ENCODE measurements at places on chromosomes 3 and 15.
A peak's percentile ranks its signal among the peaks of the same experiment; 100 is the strongest.

GRCh38 chr3:13245615-13245978 lies 172.4 kb upstream of the IQSEC1 start:
- no peak for DNase-seq

DNA sequence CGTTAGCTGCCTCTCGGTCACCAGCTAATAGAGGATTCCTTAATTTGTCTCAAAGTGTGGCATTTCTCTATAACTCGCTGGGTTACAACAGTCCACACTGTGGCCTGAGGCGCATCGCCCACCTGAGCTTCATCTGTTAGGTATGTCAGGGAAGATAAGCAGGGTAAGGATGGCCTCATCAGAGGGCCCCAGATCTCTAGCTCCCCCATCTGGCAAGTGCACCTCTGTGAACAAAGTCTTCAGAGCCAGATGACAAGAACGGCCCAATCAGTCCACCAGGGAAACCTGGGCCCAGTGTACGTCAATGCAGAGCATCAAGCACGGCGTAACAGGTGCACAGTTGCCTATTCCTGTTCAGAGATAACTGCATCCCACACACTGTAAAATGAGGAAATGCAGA lies 23.2 kb downstream of the FRG2C start:
- DNase-seq = no peak

DNA sequence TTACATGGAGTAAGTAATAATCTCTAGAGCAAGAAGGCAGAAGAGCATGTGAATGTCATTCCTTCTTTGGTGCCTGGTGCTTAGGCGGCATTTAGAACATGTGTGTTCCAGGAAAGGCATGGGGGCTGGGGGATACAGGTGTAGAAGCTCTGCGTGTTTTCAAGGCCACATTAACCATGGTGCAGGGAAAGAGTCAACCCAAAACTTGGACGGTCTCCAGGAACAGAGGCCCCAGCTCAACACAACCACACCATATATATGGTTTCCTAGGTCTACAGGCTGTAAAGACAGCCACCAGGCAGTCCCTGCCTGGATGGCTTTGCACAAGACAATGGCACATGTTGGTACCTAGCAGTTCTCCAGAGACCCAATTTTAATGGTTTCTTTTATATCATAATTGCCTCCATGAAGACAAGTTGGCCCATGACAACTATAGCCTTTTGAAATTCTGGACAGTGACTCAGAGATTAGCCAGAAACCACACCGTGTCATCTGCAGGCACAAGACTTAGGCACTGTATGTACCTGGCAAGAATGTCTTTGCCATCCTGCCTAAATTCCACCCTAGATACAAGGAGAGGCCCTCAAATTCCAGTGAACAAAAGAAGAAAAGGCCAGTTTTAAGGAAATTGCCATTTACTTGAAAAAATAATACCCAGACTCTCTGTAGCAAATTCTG lies 25.0 kb upstream of the DGKG start:
- DNase-seq = no peak

- DNase-seq = no peak
Observed at GRCh38 chr3:115513416-115513800, 109.9 kb upstream of the GAP43 start.

DNA sequence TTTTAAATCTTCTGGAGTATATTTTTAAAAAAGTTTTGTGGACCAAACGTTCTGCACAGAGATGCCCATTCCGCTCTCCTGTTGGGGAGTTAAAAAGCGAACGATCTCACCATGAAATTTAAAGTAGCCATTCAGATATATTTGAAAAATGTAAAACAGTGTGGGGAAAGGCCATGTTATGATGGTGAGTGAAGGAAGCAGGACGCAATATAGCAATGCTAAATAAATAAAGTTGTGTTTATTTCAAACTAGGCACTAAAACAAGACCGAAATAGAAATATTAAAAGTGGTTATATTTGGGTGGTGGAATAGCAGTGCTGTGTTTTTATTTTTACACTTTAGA lies 327 bp upstream of the CCDC13 start:
- DNase-seq = no peak

DNA sequence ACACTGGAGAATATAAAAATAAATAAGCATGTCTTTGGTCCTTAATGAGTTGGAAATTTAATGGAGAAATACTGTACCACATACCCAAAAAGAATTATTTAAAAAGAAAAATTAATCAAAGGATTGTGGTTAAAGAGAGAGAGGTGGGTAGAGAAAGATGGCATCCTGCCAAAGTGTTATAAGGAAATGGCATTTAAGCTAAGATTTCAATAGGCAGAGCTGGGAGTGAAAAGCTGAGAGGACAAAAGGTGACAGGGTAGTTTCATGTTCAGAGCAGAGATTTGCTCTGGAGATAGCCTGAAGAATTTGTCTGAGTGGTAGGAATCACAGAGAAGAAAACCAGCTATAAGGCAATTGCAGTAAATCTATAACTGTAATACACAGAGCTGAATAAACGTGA lies 181.0 kb downstream of the SI start:
- no peak for DNase-seq

DNA sequence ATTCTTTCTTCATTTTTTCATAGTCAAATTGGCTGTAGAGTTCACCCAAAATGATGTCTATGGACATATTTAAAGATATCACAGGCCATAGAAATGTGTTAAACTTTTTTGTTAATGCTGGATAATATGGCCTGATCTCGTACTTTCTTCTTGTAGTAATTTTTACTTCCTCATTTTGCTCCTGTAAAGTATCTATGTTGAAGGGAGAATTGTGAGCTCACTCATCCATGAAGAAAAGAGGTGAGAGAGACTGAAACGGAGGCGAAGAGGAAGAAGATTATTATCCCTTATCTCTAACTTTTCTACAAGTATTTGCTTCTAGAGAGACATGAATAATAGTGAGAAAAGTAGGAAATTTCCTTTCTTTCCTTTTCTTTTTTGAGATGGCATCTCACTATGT lies 613.8 kb upstream of the TBL1XR1 start:
- DNase-seq = no peak

GRCh38 chr3:13274125-13274524 lies 146.0 kb downstream of the NUP210 start:
- no peak for DNase-seq

GRCh38 chr3:98657457-98657856 lies 64.0 kb upstream of the CPOX start:
- DNase-seq = no peak

- peak; percentile 73 for DNase-seq
Observed at GRCh38 chr15:89101302-89102193, 13.3 kb downstream of the ABHD2 start.

GRCh38 chr15:99315636-99316035 lies 64.4 kb downstream of the LRRC28 start:
- no peak for DNase-seq
